ENCODE measurements at places on chromosomes 5 and 9. TPM values are rescaled to one million over a fixed set of nuclear protein-coding genes. Genes with fewer than 3 reads are reported as not detected.

The PCDHA5 gene
- 0.11 TPM for total RNA-seq

The FOXD1 gene
- total RNA-seq, result 3.2 TPM

The HTR1A gene
- total RNA-seq, result not detected

The PALM2AKAP2 gene
- total RNA-seq, result 20.4 TPM

The JAKMIP2 gene
- total RNA-seq, result 10.8 TPM

The HRCT1 gene
- total RNA-seq, result 0.25 TPM
